ENCODE measurements at places on chromosomes 7 and 10.

GRCh38 chr7:37356911-37357636, 91.6 kb downstream of the ELMO1 start:
- no peak for DNase-seq

- DNase-seq, result no peak
Measured at GRCh38 chr7:30658479-30659074, 23.7 kb downstream of the CRHR2 start.

DNA sequence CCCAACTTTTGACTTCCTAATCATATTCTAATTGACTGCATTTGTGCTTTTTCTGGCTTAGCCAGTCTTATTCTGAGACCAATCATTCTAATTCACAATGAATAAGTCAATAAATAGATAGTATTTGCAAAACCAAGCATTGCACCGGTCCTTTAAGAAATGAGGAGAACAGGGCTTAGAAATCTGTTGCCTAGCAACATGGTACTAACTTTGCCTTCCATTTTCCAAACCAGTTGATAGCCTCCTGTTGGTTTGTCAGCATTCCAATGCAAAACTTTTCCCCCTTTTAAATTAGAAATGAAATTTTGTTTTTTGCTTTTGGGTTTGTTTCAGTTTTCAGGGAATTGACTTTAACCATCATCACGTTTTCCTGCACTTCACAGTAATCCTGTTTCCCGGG, 603.5 kb upstream of the NRP1 start:
- no peak for DNase-seq

DNA sequence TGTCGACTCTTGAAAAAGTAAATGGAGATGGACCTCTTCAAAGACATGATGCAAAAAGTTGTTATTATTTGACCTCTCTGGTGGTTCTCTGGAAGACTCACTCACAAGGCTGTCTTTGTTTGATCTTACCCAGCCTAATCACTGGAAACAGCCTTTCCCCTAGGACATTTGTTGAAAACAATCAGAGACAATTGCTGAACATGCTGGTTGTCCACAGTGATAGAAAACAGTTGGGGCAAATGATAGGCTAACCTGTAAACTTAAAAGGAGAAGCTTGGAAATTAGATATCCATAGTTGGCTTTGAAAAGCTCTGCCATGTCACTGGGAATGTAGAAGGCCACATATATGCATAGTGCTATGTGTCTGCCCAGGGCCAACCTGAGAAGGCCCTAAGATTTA, 22.9 kb upstream of the TES start:
- DNase-seq, result no peak

- DNase-seq, result no peak
Measured at GRCh38 chr10:72356115-72356514, 1.4 kb upstream of the DNAJB12 start.

GRCh38 chr10:70093335-70093944, 39.2 kb downstream of the AIFM2 start:
- DNase-seq, result no peak

DNA sequence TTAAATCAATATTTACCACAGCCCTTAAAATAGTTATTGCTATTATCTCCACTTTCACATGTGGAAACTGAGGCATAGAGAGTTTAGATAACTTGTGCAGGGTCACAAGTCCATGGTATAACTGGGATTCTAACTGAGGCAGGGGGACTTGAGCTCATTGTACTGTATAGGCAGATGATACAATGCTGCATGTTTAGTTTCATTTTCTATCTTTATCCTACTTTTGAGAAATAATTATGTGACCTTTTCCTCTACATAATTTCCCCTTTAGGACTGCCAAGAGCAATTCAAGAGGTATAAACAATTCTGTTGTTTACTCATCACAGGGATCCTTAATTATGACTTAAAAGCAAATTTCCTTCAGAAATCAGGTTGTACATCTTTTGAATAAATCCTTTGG, 193.1 kb downstream of the SUGCT start:
- no peak for DNase-seq

GRCh38 chr10:116587878-116588591, 2.7 kb upstream of the PNLIPRP1 start:
- no peak for DNase-seq

DNA sequence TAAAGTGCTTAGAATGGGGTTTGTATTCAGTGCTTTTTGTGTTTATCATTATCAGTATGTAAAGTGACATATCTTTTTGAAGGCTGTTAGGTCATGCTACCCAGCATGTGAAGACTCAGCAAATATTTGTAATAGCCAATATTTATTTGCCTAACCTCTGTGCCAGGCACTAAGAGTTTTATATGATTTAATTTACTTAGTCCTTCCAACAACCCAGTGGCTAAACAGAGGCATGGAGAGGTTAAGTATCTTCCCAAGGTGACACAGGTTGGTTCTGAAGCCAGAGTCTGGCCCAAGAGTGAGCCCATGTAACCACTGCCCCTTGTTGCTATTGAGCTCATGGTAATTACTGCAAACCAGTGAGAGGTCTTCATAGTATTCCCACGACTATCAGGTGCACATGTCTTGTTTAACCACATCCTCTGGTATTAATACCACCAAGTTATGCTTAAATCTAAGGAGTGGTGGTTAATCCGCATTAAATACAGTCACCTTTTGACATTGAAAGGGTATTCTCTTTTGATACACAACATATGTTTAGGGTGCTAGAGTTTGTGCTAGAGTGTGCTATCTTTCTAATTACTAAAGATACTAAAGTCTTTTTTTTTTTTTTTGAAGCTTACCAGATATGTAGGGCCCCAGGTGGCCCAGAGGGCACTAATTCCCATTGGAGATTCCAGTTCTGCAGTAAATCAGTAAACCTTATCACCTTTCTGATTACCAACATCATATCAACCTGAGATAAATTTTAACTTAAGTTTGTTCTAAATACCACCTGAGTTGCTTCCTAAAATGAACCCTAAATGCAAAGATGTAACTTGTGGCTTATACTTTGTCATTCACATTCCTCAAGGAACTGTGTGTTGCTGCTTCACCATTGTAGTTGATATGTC, 2.9 kb downstream of the ADD3 start:
- DNase-seq, result no peak

- no peak for DNase-seq
Measured at GRCh38 chr7:107711301-107711700, 32.6 kb upstream of the CBLL1 start.

DNA sequence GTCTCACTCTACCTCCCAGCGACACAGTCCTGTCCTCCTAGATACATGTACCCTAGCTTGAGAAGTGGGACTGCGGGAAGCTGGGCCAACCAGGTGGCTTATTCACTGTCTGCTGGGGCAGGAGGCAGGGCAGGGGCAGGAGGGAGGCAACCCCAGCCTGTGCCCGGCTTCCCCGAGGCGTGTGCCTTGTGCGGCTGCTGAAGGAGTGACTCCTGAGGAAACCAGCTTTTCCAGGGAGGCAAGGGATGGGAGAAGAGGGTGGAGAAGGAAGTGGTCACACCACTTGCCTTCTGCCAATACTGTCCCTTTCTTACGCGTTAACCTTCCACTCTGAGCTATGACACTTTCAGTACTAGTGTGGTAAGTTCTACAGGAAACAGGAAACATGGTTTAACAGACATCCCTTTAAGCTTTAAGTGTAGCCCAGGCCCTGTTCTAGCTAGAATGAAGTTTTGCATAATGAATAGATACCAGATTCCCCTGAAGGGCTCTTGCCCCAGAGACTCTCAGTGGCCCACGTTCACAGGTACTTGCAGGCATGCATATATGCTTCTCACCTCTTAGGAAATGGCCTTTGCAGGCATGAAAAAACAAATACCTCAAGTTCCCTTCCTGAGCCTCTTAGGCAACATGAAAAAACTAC, 40.6 kb downstream of the SYPL1 start:
- DNase-seq, result peak; percentile 18

GRCh38 chr10:43125274-43125845, 12.9 kb upstream of the CSGALNACT2 start:
- no peak for DNase-seq

- DNase-seq, result no peak
Measured at GRCh38 chr10:106780632-106781031, 383.9 kb downstream of the SORCS1 start.

- DNase-seq, result no peak
Measured at GRCh38 chr7:72435925-72436480, 23.9 kb upstream of the CALN1 start.

DNA sequence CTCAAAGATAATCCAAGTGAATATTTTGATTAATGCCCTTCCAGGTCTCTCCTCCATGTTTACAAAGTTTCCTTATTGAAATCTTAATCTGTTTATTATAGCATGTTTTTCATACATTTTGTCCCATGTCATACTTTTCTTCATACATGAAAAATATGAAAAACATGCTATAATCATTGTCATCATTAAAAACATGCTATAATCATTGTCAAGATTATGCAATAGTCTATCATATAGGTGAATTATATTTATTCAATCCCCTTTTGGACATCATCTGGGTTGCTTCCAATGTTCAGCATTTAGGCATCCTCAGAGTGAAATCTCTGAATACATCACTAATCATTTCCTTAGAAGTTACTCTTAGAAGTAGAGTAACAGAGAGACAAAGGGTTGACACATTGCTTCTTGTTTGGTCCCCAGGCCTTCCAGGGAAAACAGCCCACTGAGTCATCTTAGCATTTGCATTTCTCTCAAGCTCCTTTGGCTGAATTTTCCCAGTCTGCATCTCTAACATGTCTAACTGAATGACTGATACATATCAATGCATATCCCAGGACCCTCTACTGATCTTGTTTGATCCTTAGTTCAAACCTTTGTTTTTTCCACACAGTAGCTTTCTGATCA, 87.0 kb downstream of the SGMS1 start:
- no peak for DNase-seq

DNA sequence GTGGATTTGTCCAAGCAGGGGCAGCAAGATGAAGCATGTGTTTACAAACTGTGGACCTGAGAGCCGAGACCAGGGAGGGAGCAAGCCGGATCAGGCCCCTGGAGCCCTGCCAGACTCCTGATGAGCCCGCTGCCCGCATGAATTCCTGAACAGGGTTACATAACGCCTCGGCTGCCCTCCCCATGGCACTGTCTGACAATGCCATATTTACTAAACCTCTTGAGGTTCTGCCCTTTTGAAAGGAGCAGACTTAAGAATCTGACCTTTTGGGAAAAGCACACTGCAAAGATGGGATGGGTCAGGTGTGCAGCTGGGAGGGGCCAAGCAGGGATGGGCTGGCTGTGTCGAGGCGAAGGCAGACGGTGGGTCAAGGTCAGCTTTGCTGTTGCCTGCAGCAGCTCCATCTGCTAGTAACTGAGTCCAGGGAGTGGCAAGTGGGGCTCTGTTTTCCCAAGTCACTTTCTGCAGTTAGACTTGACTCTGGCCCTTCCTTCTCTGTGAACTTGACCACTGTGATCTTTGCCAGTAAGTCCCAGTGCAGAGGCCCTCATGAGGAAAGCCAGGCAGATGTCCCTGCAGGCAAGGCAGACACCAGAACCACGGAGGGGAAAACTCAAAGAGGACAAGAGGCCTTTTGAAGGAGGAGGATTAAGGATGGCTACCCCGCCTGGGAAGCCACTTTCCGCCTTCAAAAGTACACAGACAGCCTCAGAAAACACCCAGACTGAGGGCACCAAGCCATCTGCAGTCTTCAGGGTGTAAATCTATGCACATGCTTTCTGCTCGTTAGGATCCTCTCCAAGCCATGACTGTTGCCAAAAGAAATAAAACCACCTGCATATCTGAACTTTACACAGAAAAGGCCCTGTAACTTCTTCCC, 175.8 kb downstream of the TNS3 start:
- no peak for DNase-seq

- DNase-seq, result no peak
Measured at GRCh38 chr10:92421550-92421949, 130.6 kb downstream of the MARCHF5 start.

GRCh38 chr10:85645926-85646711, 720.5 kb downstream of the GRID1 start:
- DNase-seq, result no peak

- DNase-seq, result no peak
Measured at GRCh38 chr10:126839094-126839761, 66.0 kb upstream of the DOCK1 start.

- peak; percentile 75 for DNase-seq
Measured at GRCh38 chr10:13787015-13787421, 200.3 kb downstream of the PRPF18 start.

DNA sequence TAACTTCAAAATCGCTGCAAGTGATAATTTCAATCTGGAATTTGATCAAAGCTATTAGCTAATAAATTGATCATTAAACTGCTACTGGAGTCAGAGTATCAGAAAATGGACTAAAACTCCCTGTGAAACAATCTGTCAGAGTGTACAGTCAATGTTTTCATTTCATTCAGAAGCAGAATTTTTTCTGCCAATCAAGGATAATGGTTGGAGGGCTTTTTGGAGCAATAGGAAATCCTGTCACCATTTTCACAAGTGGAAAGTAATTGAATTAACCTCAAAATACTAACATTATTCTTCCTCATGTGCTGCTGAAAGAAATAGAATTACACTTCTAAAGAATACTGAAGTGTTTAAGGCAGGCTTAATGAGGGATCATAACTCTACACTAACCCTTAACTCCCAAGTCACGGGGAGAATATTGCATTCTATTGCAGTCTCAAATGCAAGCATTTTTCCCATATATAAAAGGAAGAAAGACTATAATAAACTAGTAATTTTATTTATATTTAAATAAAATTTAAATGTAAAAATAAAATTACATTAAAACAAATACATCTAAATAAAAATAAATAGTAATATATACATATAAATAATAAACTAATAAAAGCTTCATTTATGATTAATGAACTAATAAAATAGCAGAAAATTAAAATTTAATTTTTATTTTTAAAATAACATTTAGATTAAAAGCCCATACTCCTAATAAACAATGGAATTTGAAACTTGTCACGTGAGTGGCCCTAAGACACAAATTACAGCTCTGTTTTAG, 67.1 kb downstream of the SEMA3E start:
- no peak for DNase-seq

DNA sequence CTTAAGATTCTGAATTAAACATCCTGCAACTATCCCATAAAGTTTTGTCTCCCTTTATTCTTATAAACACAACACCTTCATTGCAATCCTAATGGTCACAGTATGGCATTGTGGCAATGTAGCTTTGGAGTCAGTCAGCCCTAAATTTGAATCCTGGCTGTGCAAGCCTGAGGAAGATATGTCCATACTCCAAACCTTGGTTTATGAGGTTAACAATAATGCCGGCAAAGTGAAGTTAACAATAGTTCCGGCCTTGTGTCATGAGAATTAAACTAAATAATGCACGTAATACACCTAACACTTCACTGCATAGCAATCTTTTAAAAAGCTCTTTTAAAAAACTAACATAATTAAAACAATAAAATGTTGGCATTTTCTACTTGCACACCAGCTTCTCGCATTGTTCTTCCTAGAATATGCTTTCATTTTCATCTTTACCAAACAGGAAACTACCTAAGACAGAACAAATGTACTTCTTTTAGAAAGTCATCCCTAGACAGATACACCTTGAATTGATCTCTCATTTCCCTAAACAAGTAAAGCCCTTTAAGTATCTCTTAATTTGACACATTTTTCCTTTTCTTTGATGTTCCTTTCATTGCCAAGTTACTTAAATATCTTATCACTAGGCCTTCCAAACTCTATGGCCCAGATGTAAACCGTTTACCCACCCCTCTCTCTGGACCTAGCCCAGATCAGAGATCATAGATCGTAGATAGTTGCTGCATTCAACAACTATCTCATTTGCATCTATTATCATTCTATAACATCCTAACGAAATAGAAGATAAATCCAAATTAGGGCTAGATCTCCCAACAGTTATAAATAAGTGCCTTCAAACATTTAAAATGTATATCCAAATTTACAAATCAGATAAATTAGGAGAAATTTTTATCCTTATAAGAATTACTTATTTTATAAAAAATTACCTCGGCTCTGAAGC, 66.7 kb downstream of the CREB3L2 start:
- DNase-seq, result no peak

Measured in activated CD4-positive, alpha-beta T cell treated with anti-CD3 and anti-CD28 coated beads for 4 hours (primary cell).